ENCODE measurements at places on chromosomes 5 and 9.

DNA sequence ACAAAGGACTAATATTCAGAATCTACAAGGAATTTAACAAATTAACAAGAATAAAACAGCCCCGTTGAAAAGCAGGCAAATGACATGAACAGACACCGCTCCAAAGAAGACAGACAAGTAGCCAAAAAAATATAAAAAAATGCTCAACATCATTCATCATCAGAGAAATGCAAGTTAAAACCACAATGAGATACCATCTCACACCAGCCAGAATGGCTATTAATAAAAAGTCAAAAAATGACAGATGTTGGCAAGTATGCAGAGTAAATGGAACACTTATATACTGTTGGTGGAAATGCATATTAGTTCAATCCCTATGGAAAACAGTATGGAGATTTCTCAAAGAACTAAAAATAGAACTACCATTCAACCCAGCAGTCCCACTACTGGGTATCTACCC lies 302.7 kb upstream of the RGMB start:
- no peak for DNase-seq

DNA sequence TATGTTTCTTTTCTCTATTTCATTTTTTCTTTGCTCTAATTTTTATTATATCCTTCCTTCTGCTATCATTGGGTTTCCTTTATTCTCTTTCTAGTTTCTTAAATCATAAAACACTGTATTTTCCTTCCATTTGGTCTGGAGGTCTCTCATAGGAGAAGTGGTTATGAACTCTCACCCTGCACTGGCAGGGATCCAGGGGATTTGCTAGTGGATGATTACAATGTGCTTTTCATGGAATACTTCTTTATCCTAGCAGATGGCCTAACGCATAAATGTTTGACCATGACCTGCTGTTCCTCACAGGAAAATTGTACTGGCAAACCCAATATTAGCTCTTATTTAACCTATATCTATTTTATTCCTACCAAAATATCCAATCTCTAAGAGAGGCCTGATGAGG lies 31.5 kb upstream of the SGCD start:
- no peak for DNase-seq

DNA sequence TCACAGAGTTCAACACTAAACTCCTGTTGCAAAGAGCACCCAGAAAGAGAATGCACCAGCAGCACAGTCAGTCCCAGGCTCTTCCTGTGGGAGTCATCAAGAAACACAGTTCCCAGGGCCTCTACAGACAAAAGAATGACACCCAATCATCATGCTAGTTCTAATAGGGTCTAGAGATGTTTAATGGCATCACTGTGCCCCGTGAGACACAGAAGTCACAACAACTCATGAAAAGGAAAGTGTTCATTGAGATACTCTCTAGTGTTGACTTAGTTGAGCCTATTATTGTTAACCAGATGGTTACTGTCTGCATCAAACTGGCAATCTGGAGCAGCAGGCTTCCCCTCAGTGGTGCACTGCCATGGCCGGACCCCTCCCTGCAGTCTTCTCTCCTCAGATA lies 1.6 kb downstream of the KLHL3 start:
- no peak for DNase-seq

DNA sequence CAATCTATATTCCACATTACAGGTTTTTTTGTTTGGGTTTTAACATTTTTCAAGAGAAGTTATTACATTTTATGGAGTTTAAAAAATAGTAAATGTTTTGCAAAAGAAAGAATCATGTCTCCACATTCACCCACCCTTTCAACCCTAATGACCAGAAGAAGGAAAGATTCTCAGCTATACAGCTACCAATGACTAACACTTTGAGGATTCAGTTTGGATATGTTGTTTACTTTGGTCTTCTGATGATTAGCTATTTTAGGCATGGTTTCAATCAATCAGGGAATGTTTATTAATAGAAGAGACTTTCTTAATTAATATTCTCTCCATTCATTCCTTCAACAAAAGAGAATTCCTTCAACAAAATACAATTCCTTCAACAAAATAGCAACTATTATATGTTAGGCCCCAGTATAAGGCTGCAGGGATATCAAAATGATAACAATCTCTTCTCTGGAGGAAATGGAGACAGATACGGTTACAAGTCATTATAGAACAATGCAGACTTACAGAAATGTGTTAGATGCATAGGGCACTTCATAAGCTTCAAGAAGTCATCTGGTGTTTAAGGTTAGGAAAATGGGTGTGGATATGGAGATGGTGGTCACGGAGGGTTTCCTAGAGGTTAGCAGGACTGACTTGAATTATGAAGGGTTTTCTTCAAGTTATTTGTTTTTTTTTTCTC lies 9.3 kb upstream of the NR3C1 start:
- no peak for DNase-seq

GRCh38 chr5:65338606-65339151 lies 143.0 kb downstream of the ADAMTS6 start:
- no peak for DNase-seq

- no peak for DNase-seq
Observed at GRCh38 chr5:53674121-53674520, 113.7 kb downstream of the NDUFS4 start.

GRCh38 chr5:96633820-96634219 lies 28.4 kb upstream of the CAST start:
- DNase-seq = no peak

- DNase-seq = no peak
Observed at GRCh38 chr5:132176521-132176945, 51.1 kb downstream of the P4HA2 start.

DNA sequence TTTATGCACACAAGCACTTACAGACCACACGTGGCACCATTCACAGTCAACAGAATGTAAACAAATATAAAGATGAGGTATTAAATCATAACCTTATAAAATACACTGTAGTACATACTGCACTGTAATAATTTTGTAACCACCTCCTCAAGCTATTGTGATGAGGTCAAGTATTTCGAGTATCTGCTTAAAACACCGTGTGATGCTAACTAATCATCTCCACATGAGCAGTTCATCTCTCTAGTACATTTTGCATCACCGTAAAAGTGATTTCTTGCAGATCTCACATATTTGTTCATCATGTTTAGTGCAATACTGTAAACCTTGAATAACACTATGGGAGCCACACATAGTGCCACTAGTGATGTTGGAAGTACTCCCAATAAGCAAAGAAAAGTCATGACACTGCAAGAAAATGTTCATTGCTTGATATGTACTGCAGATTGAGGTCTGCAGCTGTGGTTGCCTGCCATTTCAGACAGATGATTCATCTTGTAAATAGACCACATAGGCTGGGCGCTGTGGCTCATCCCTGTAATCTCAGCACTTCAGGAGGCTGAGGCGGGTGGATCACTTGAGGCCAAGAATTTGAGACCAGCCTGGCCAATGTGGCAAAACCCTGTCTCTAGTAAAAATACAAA lies 44.3 kb downstream of the FOXB2 start:
- DNase-seq = no peak

GRCh38 chr5:116229131-116229689 lies 144.4 kb downstream of the COMMD10 start:
- no peak for DNase-seq

- DNase-seq = no peak
Observed at GRCh38 chr5:92917044-92917443, 664.0 kb downstream of the NR2F1-AS1 start.

- DNase-seq = no peak
Observed at GRCh38 chr9:134390947-134391318, 64.7 kb downstream of the RXRA start.

DNA sequence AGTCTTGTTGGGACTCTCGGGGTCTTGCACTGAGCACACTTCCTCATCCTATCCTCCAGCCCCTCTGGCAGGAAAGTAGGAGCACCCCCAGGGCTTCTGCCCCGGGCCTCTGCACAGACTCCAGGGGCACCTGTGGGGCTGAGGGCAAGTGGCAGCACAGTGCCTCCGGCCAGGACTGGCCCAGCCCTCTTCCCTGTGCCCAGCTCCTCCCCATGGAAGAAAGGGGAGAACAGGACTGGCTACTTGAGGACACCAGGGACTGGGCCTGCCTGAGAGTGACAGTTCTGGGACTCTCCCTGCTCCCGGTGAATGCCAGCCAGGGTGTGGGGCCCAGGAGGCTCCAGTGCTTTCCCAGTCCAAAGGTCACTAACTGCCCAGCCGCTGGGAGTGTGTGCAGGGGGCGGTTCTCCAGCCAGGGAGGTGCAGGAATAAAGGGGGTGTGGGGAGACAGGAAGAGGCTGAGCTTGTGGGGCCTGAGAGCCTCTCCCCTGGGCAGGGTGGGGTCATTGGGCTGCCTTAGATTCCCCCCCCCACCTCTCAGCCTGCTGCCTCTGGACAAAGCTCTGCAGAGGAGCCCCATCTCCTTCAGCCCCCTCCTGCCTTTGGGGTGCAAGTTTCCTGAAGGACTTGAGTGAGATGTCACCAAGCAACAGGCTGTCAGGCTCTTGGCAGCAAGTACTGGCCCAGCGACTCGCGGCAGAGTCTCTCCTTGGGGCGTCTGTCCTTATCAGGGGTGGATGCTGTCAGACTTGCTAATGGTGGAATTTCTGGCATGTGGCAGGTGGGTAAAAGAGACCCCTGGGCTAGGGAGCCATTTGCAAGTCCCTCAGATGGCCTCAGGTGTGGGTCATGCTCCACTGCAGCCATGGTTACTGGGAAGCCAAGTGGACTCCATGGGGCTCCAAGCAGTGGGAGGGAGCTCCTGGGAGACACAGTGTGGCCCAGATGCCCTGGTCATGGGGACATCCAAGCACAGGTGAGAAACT lies 19.1 kb upstream of the JADE2 start:
- DNase-seq = no peak

GRCh38 chr9:99905833-99906402 lies 536 bp upstream of the STX17 start:
- no peak for DNase-seq

- DNase-seq = peak; percentile 27
Observed at GRCh38 chr9:125142560-125143376, 560 bp downstream of the SCAI start.

GRCh38 chr5:170522211-170523141 lies 18.7 kb downstream of the KCNIP1 start:
- DNase-seq = no peak

GRCh38 chr9:14314424-14314928 lies 535 bp upstream of the NFIB start:
- DNase-seq = peak; percentile 59

GRCh38 chr9:86812616-86813015 lies 134.7 kb downstream of the GAS1 start:
- DNase-seq = no peak

DNA sequence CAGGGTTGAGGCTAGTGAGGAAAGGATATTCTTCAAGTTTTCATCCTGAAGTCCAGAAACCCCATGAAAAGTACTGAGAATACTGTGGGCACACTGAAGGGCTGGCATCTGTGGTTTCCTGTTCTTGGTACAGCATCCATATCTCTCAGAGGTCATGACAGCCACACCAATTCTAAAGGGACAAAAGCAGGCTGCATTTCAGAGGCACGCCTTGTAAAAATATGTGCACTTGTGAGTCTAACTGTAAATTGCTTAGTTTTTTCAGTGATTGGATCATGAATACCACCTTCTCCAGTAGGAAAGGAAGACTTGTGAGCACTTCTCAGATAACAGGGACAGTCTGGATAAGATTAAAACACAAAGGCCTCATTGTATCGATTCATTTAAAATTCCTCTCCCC lies 230.9 kb downstream of the NTRK2 start:
- no peak for DNase-seq

DNA sequence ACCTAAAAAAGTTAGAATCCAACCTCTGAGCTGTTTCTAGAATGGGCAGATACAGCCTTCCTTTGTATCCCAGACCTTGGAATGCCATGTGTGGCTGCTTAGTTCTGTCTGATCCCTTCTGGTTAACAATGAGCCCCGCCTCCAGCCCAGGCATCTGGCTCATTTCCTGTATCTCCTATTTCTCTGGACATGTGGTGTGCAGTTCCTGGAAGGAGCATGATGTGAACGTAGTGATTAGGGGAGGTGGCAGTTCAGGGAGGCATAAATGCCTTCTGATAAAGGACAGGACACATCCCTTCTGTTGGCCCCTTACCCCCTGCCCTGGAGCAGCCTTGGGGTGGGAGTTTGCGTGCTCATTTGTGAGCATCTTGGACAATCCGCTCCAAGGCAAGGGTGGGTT lies 243.0 kb downstream of the ZSWIM6 start:
- no peak for DNase-seq

- DNase-seq = no peak
Observed at GRCh38 chr5:100270023-100270771, 265.0 kb upstream of the FAM174A start.

DNA sequence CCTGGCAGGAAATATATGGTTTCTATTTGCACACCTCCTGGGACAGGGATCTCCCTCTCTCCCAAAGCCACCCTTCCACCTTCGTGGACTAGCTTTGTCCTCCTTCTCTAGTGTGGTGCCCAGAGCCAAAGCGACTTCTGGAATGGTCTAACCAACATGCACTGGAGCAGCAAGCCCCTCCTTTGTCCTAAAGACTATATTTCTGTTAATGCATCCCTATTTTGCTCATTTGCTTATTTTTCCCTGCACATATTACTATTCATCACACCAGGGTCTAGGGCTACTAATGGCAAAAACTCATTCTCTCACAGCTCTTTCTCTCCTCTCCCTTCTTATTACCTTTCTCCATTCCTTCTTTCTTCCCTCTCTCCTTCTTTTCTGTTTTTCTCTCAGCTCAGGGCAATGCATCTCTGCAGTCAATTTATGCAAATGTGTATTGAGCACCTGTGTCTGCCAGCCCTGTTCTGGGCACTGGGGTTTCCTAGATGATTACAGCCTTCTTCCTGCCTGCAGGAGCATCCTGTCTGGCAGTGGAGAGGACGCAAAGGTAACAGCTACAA lies 2.8 kb upstream of the NEURL1B start:
- no peak for DNase-seq

DNA sequence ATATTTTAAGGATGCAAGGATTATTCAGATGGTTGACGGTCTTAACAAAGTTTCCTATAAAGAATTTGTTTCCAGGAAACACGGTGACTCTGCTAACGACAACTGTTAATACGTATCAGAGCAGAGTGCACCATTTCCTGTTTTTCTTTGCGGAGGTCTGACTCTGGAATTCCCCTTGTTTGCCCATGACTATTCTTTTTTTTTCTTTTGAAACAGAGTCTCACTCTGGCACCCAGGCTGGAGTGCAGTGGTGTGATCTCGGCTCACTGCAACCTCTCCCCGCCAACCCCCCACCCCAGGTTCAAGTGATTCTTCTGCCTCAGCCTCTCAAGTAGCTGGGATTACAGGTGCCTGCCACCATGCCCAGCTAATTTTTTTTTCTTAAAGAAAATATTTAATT lies 115.9 kb downstream of the CDC42SE2 start:
- no peak for DNase-seq

GRCh38 chr5:17995997-17996396 lies 361.7 kb downstream of the TAF11L14 start:
- DNase-seq = no peak

DNA sequence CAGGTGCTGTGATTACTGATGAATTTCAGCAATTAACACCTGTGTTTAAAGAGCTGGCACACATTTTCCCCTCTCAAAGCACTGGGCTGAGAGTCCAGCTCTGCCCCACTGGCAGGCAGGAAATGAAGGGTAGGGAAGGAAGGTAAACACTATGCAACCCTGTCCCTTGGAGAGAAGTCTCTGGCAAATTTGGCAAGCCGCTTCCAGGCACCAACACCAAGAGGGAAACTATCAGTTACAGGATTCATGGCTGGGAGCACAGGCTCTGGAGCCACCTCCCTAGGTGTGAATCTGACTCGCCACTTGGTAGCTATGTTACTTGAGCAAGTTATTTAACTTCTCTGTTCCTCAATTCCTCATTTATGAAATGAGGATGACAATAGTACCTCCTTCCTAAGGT lies 3.3 kb downstream of the ANKS6 start:
- no peak for DNase-seq

- DNase-seq = peak; percentile 83
Observed at GRCh38 chr9:83334320-83334719, 203.9 kb downstream of the FRMD3 start.

- DNase-seq = no peak
Observed at GRCh38 chr5:127910307-127910956, 173.1 kb upstream of the SLC12A2 start.
